T-helper 9 cell (primary cell): ENCODE measurements at places on chromosomes 2 and 18.
A peak's percentile ranks its signal among the peaks of the same experiment; 100 is the strongest.

DNA sequence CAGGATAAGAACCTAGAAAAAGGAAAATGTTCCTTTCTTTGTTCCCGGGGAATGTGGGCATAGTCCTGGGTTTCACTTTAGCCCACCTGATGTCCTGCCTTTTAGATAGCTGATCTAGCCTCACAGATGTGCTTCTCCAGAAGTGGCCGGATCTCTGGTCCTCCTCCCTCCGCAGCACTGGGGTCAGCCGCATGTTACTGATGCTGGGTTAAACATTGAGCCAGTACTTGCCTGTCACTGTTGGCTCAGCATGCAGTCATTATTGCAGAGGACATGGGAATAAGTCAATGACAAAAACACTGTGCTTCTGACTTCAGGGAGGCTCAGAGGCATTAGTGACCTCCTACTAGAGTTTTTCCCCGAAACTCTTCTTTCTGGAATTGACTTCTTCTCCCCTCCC lies 27.6 kb downstream of the NCK2 start:
- no peak for DNase-seq

DNA sequence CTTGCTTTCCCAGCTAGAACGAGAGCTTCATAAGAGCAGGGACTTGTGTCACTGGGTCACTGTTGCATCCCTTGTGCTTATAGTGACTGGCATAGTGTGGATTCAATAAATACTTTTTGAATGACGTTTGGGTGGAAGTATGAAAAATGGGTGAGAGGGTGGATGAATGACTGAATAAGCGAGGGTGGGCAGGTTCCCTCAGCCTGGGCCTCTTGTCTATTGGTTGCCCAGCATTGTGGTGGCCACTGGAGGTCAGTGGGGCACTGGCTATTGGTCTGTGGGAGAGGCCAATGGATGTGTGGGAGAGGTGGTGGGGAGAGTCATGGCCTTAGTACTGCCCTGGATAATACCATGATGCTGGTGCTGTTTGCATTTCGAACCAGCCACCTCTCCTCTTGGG lies 93.8 kb upstream of the SKOR2 start:
- no peak for DNase-seq

GRCh38 chr2:225004597-225004996 lies 37.7 kb downstream of the DOCK10 start:
- no peak for DNase-seq

GRCh38 chr2:237150831-237151375 lies 65.2 kb downstream of the COPS8 start:
- no peak for DNase-seq

DNA sequence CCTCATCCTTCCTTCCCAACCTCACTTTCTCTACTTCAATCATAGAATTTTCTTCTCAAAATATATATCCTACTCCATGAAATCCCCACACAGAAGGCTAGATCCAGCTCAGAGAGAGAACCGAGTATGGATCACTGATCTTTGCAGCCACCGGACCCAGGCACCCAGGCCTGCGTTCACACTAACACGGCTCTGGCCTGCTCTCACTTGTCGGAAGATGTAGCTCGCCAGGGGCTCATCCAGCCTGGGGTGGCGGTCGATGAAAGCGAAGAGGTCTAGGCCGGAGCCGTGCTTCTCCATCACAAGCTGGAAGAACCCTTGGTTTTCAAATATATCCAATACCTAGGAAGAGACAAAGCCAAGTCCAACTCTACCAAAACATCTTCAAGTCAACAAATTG lies 12.7 kb upstream of the MTERF4 start:
- DNase-seq, result no peak

GRCh38 chr2:16015210-16015902 lies 75.0 kb downstream of the MYCN start:
- DNase-seq, result no peak

- DNase-seq, result no peak
These were observed 2033.7 kb upstream of the CELF4 start for GRCh38 chr18:39599251-39599650.

GRCh38 chr2:83081826-83082690 lies 1377.0 kb downstream of the SUCLG1 start:
- DNase-seq, result no peak

GRCh38 chr2:103781313-103781712 lies 1019.5 kb downstream of the TMEM182 start:
- DNase-seq, result no peak

- no peak for DNase-seq
These were observed 11.9 kb downstream of the SDC1 start for GRCh38 chr2:20212871-20213503.

- DNase-seq, result no peak
These were observed 4.9 kb downstream of the TM4SF20 start for GRCh38 chr2:227374158-227374557.

DNA sequence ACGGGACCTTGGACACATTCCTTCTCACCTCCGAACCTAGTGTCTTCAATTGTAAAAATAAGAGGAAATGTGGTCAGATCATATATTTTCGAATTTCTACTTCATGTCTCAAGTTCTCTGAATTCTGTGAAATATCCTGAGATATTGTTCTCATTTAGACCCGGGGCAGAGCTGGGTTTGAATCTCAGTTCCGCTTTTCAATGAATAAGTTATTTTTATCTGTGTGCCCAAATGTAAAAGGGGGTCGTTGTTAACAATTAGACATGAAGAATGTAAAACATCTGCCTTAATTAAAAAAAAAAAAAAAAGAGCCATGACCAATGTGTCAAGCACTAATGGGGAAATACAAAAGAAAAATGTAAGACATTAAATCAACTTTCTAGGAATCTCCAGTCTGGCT lies 48.9 kb upstream of the BCL11A start:
- DNase-seq, result no peak

DNA sequence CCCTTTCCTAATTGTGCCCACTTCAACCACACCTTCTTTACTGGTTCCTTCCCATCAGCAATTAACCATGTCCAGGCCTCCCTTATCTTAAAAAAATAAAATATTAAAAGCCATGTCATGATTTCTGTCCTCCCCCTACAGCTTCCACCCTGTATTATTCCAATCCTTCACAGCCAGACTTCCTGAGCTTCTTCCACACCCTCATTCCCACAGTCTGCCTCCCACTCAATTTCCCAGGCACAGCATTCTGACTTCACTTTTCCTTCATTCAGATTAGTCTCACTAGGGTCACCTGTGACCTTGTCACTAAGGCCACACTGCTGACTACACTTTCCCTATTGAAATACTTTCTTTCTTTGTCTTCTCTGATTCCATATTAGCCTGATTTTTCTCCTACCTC lies 159.4 kb downstream of the DIS3L2 start:
- DNase-seq, result no peak

- DNase-seq, result no peak
These were observed 48.8 kb downstream of the MAP3K20 start for GRCh38 chr2:173124441-173124840.

DNA sequence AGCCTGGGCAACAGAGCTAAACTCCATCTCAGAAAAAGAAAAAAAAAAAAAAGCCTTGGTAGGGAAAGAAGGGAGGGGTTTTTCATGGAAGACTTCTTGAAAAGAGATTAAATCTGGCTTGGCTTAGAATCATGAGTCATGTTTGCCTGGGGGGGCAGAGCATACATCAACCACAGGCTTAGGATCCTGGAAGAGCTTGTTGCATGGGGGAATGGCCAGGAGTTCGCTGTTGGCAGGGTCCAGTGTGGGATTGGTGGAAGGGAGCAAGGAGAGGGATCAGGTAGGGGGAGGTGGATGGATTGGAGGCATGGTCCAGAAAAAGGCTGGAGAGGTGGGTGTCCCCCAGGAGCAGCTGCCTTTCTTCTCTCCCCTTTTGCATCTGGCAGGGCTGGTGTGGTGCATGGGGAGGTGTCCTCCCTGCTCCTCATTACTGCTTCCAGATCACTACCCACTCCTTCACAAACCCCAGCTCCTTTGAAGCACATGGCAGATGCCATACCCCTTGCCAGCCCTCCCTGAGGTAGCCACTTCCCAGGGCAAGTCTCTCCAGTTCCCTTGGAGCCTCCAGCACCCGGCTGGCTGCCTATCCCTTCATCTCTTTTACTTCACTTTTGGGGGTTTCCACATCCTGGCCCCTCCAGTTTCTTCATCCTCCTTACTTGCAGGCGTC lies 2.5 kb downstream of the ARMC9 start:
- no peak for DNase-seq

- no peak for DNase-seq
These were observed 83.0 kb downstream of the FAM117B start for GRCh38 chr2:202717598-202718310.

GRCh38 chr2:206873423-206873822 lies 65.9 kb upstream of the CPO start:
- no peak for DNase-seq

DNA sequence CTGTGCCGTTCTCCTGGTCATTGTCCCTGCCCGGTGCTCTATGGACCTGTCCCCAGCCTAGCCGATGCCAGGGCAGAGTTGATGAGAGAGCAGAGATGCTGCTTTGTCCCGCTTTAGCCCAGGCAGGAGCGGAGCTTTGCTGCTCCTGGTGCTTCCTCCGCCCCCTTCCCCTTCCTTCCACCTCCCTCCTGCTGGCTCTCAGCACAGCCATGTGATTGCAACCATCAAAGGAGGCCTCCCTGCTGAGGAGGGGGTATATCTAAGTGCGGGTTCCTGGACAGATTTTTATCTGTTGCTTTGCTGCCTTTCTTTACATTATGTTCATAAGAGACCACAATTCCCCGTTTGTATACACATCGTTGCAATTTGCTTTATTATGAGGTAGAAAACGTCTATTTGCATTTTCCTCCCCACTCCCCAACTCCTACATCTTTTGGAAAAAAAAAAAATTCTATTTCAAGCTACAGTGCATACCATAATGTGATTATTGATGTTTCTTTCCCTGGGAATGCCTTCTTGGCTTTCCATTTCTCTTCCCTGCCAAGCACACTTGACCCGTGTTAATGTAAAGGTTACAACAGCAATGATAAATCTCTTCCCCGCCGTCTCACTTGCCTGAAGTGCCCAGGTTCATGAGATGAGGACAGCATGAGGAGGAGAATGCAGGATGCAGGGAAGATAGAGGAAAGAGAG lies 25.4 kb downstream of the ALPK2 start:
- no peak for DNase-seq

GRCh38 chr2:203675086-203675485 lies 31.4 kb upstream of the CD28 start:
- DNase-seq, result no peak

- no peak for DNase-seq
These were observed 97.2 kb downstream of the SOS1 start for GRCh38 chr2:39023649-39024048.

DNA sequence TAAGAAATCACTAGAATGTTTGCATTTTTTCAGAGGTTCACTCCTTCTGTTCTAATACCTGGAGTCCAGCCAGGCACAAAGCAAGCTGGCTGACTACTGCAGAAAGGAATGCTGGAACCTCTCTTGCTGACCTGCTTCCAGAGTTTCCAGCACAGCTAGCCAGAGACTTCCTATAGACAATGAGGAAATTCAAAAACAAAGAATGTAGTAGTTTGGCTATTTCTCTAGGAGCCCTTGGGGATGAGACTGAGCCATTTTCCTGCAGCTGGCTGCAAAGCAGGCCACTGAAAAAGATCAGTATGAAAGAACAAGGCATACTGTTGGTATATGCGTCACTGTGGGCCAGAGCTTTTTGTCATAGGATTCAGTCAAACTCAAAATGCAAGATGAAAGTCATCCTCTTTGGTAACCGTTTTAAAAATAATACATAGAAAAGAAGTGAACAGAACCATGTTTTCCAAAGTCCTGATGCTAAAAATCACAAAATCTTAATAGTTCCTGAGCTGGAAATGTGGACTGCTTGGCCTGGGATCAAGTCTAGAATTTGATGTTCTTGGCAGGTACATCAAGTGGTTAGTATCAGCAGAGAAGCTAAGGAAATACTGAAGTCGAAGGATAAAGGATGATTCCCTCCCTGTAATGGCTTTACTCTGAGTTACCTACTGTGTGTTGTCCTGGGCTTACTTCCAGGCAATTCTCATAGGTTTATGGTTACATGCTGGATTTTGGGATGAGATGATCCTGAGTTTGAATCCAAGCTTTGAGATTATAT lies 9.0 kb upstream of the DSEL start:
- DNase-seq, result no peak

GRCh38 chr2:1824202-1824905 lies 80.0 kb upstream of the PXDN start:
- no peak for DNase-seq

GRCh38 chr18:79935499-79935898 lies 16.0 kb downstream of the SLC66A2 start:
- DNase-seq, result no peak

DNA sequence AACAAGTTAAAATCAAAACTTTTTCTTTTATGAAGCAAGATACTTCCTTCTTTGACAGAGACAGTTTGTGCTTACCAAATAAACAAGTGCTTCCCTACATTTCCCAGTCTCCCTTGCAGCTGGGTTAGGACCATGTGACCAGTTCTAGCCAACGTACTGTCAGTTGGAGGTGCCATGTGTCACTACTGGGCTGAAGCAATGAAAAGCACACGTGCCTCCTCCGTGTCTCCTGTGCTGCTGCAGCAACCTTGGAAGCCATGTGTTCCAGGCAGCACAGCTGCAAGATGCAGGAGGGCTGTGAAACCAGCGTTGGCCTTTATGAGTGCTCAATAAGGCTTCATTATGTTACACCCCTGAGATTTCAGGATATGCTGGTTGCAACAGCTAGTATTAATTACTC lies 93.2 kb downstream of the DHRS9 start:
- DNase-seq, result no peak

GRCh38 chr18:25176518-25177042 lies 175.4 kb downstream of the ZNF521 start:
- no peak for DNase-seq

- DNase-seq, result no peak
These were observed 76.5 kb downstream of the CCDC102B start for GRCh38 chr18:68874361-68874760.

GRCh38 chr2:88751768-88752167 lies 60.3 kb downstream of the RPIA start:
- DNase-seq, result no peak

DNA sequence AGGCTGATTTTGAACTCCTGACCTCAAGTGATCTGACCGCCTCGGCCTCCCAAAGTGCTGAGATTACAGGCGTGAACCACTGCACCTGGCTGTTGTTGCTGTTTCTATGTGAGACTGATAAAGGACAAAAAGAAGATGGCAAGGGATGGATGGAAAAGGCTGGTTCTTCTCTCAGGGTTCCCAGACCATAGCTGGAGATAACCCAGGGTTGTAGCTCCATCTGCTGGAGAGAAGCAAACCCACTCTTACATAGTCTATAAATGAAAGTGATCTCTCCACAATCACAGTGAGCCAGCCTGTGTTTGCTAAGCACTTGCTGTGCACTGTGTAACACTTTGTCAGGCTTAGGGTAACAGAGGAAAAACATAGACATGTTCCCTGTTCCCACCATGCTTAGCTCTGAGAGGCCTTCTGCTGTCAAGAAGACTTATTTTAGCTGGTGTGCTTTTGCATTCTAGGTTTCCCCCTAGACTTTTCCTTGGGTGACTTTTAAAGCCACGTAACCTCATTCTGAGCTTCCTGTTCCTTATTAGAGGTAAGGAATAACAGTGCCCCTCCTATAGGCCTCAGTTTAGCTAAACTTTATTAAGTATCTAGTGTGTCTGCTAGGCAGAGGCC lies 49.7 kb downstream of the LIMS1 start:
- peak; percentile 15 for DNase-seq
